Retina (tissue), 1 donor: ENCODE measurements at places on chromosomes 4 and X.
A peak's percentile ranks its signal among the peaks of the same experiment; 100 is the strongest.

DNA sequence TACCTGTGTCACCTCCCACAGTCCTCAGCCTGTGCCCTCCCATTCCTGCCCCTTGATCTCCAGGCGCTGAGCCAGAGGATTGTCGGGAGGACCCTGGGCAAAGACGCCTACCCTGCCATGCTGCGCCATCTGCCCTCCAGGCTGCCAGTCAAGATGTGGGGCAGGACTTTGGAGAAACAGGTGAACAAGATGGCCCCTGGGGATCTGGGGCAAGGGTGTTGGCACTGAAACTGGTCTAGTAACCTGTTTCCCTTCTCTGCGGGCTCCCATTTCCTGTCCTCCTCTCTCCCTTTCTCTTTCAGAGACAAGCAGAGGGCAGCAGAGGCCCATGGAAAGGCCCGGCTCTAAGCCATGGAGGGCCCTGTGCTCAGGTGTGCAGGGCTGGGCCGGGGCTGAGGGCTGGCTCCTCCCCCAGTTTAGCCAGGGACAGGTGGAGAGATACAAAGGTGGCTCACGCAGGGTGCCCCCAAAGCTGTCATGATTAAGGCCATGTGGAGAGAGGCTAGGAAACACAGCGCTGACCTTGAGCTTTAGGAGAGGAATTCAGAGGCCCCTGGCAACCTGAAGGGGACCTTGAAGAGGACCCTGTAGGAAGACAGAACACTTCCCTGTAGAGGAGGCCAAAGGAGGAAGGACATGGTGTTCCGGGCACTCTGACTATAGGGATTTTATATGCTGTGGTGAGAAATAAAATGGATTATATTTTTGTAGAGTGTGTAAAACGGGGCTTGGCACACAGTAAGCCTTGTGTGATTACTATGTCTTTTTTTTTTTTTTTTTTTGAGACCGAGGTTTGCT lies at the start of gene GLOD5:
TSS of gene GLOD5 (plus strand) at position 74 of the 798 bp plus-strand sequence. CDS start at position 118, 44 bp downstream.
- DNase-seq = peak; percentile 6

GRCh38 chr4:33606951-33607350 lies 2637.4 kb downstream of the ARAP2 start:
- DNase-seq = no peak

DNA sequence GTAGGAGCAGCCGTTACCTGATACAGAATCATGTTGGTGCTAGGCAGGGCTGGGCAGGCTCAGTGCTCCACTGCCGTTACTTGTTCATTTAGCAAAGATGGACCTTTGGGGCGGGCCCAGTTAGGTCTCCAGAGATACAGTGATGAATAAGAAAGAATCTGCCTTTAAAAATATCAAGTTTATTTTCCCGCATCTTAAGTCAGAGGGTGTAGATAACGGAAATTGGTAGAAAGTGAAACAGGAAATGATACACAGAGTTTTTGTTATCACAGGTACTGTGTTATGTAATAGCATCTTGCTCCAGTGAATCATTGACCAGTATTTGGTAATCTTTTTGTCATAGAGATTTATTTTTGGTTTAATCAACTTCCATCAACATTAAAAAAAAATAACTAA lies 5.5 kb downstream of the TMEM131L start:
- no peak for DNase-seq

- no peak for DNase-seq
Measured at GRCh38 chr4:82692101-82692780, 106.4 kb downstream of the SCD5 start.
